Stimulated activated CD4-positive, alpha-beta T cell treated with anti-CD3 and anti-CD28 coated beads, Interleukin-4, amount 100 ng/mL, for 1 hour (primary cell): ENCODE measurements at places on chromosomes 5 and 9.
A peak's percentile ranks its signal among the peaks of the same experiment; 100 is the strongest.

GRCh38 chr5:154273028-154273617 lies 82.6 kb downstream of the GALNT10 start:
- no peak for DNase-seq

DNA sequence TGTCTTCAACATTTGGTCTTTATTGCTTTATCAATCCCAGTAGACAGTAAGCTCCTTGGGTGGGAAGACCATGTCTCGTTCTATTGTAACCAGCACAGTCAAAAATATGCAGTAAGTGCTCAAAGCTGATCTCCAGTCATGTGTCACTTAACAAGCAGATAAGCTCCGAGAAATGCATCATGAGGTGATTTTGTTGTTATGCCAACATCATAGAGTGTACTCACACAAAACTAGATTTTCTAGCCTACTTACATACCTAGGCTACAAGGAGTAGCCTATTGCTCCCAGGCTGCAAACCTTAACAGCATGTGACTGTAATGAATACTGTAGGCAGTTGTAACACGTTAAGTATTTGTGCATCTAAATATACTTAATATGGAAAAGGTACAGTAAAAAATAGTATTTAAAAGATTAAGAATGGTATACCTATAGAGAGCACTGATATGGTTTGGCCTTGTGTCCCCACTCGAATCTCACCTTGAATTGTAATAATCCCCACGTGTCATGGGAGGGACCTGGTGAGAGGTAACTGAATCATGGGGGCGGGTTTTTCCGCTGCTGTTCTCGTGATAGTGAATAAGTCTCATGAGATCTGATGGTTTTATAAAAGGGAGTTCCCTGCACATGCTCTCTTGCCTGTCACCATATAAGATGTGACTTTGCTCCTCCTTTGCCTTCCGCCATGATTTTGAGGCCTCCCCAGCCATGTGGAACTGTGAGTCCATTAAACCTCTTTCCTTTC lies 39.8 kb upstream of the PCSK5 start:
- DNase-seq, result no peak

DNA sequence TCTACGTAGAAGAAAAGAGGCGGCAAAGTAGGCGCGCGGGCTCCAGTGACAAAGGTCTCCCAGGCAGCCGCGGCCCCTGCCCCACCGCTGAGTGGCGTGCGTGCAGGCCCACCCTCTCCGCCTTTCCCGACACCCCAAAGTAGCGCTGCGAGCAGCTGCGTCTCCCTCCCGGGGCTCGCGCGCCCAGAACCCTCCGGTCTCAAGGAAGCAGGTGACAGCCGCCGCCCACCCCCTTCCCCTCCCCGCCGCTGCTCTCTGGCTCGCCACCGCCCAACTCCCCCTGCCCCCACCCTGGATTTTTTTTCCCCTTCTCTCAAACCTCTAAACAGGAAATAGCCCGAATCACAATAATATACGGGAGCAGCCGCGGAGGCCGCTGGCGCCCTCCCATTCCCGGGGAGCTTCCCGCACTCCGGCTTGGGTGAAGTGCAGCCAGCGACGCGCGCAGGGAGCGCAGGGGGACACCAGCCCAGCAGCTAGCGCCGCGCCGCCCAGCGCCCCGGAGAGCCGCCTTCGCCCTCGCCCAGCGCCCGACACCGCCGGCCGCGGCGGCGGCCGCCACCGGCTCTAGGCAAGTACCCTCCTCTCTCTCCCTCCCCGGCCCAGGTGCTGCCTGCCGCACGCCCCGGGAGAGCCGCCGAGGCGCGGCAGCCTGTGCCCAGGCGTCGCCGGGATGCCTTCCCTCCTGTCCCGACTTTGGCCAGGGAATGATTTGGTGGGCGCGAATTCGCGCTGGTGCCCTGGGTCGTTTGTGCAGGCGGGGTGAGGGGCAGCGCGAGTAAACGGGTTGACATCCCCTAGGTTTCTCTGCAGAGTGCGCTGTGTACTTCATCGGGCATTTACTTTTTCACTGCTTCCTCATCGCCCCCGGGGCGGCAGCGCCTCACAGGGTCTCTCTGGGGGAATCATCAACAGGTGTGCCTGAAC lies 52.7 kb upstream of the TJP2 start:
- peak; percentile 24 for DNase-seq

- no peak for DNase-seq
Observed at GRCh38 chr5:32445831-32446614, 1.5 kb upstream of the ZFR start.

GRCh38 chr9:131218370-131218769 lies 57.9 kb downstream of the FAM78A start:
- no peak for DNase-seq

GRCh38 chr5:95842854-95843544 lies 20.5 kb upstream of the GLRX start:
- DNase-seq, result peak; percentile 43

GRCh38 chr9:134622896-134623257 lies 18.7 kb upstream of the COL5A1 start:
- DNase-seq, result no peak

DNA sequence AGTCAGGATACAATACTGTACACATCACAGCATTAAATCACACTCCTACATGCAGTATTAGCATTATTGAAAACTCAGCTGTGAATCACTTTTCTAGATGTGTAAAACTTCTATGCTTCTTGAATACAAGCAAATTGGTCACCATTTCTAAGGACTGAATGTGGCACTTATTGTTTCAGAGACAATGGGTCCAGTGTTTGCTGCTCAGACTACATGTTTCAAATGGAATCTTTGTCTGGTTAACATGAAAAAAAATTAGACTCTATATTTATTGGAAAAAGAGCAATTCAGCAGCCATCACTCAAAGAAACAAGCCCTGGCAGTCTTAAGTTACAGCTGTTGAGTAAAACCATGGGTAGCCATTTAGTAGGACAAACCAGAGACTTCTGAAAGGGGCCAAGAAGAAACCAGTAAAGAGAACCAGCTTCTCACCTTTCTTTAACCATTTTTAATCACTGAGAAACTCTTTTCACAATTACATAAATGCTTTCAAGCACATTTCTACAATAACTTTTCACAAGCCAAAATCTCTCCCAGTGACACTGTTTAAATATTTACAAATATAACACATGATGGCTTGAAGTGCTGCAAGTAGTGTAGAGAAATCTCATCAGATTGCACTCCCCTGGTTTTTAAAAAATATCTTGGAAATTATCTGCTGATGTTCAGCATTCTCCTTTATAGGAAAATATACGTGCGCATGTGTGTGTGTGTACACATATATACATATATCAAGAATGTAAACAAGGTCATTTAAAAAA lies 35.2 kb downstream of the OR2K2 start:
- no peak for DNase-seq

DNA sequence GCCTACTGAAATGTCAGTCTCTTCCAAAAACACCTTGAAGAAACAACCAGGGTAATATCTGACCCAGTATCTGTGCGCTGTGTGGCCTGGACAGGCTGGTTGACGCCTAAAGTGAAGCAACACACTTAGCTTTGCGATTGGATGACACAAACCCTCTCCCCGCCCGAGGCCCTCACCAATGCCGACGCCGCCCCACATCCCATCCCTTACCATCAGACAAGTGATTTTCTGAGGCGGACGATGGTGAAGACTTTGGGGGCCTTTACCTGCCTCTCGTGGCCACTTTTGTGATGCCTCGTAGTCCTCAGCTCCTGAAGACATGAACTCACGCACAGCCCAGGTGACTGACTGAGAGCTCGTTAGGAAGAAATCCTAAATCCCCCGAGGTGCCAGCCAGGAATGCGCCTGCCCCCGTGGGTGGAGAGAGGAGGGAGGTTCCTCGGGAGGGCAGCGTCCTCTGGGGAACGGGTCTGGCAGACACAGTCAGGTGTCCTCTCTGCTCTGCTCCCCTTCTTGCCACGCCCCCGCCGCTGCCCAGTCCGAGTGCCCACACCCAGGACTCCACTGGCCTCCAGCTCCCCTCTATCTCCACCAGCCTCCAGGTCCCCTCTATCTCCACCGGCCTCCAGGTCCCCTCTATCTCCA lies 31.0 kb upstream of the RXRA start:
- DNase-seq, result no peak

GRCh38 chr5:147613359-147613758 lies 103.5 kb upstream of the DPYSL3 start:
- no peak for DNase-seq

DNA sequence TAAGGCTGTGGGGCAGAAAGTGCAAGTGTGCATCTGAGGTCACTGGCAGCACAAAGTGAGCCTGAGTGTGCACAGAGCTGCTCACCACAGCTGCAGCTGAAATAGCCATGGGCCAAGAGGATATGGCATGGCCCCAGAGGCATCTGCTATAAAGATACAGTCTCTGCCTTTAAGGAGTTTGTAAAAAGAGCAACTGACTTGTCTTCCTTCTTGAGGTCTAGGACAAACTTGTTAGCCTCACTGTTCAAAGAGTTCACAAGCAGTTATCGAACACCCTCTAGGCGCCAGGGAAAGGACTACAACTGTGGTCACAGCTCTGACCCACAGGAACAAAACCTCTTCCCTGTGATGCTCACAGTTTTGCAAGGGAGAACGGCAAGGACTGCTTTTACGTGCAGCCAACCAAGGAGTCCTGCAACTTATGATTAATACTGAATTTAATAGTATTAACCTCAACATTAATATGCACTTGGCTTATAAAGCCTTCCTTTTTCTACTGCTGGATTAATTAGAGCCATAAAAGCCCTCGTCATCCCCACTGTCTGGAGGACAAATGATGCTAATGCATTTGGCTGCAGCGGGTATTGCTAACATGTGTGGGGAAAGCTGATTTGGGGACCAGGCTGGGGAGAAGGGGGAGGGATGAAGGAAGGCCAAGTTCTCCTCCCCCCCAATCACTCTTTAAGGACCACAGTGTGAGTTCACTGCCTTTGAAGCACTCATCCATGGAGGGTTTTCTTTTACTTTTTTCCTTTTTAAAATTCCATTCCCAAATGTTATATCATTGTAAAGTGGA lies 189.8 kb upstream of the TRIM32 start:
- no peak for DNase-seq

DNA sequence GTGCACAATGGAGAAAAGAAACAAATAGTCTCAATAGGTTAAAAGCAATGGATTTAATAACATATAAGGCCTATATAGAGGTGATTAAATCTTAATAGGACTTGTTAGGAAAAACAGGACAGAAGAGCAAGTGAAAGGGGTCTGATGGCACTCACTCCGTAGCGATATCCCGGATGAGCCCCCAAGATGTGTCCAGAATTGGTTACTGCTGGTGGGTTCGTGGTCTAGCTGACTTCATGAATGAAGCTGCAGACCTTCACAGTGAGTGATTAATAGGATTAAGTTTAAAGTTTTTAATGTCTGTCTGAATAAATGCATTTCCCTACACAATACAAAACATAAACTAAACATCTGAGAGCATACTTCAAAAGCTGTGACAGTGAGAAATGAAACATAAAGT lies 110.4 kb upstream of the FAM174A start:
- DNase-seq, result no peak

GRCh38 chr9:132041798-132042197 lies 37.9 kb downstream of the MED27 start:
- no peak for DNase-seq

GRCh38 chr5:9716838-9717281 lies 86.7 kb upstream of the TAS2R1 start:
- DNase-seq, result no peak

- no peak for DNase-seq
Observed at GRCh38 chr5:116378007-116378776, 196.4 kb downstream of the SEMA6A start.

GRCh38 chr5:177290816-177291596 lies 12.5 kb downstream of the RAB24 start:
- no peak for DNase-seq

- DNase-seq, result no peak
Observed at GRCh38 chr5:63928451-63928850, 33.8 kb downstream of the HTR1A start.

DNA sequence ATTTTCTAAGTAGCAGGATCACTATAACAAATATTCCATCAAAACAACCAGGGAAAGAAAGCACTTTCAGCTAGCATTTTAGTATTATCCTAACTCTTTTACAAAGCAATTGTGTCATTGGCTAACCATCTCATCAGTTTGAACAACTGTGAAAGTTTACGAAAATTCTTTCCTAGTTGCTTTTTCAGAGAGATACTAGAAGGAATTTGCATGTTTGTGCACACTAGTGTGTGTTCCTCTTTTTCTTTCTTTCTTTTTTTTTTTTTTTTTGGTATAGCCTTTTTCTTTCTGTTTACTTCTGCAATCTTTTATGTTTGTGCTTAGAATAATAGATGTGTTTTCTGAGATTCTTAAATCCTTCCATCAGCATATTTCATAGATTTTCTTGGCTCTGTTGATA lies 124.7 kb upstream of the SEMA6A start:
- no peak for DNase-seq
